Memory B cell (primary cell): ENCODE measurements at places on chromosomes 16 and 17.

GRCh38 chr16:28254158-28254557, 38.2 kb upstream of the SBK1 start:
- no peak overlapping the region for H3K27ac ChIP-seq
- peaks cover 9% of the 10 kb centered on the region for H3K27me3 ChIP-seq
- no peaks in the 10 kb centered on the region for H3K4me1 ChIP-seq
- DNase-seq: no peak
- H3K36me3 ChIP-seq: no peaks in the 10 kb centered on the region
- H3K4me3 ChIP-seq: no peak overlapping the region

GRCh38 chr17:3812771-3813170, 11.8 kb upstream of the ITGAE start:
- H3K4me3 ChIP-seq: no peak overlapping the region
- peaks cover 27% of the 10 kb centered on the region for H3K4me1 ChIP-seq
- no peak overlapping the region for H3K27ac ChIP-seq
- no peak for DNase-seq
- H3K27me3 ChIP-seq: no peaks in the 10 kb centered on the region
- peaks cover 29% of the 10 kb centered on the region for H3K36me3 ChIP-seq

GRCh38 chr17:54867634-54868033, 33.0 kb upstream of the TOM1L1 start:
- H3K4me1 ChIP-seq: no peaks in the 10 kb centered on the region
- H3K27ac ChIP-seq: no peak overlapping the region
- no peak overlapping the region for H3K4me3 ChIP-seq
- H3K27me3 ChIP-seq: peaks cover 2% of the 10 kb centered on the region
- no peaks in the 10 kb centered on the region for H3K36me3 ChIP-seq
- no peak for DNase-seq

DNA sequence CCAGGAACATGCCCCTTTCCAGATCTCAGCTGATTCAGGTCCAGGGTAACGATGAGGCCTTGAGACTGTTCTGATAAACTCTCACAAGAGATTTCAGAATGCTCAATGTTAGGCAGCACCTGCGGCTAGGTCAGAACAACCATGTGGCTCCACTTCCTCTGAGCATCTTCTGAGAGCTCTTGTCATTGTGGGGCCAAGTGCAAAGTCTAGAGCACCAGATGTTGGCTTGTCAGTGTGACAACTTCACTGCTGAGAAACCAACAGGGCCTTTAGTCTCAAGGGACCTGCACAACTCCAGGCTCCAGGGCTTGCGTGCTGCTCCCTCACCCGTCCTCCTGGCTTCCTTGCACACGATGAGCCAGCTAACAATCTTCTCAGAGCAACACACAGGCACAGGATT, 29.0 kb downstream of the FCSK start:
- no peaks in the 10 kb centered on the region for H3K27me3 ChIP-seq
- H3K4me3 ChIP-seq: no peak overlapping the region
- H3K4me1 ChIP-seq: no peaks in the 10 kb centered on the region
- H3K27ac ChIP-seq: peak overlapping the region; percentile 20
- peaks cover 13% of the 10 kb centered on the region for H3K36me3 ChIP-seq
- no peak for DNase-seq

- peaks cover 20% of the 10 kb centered on the region for H3K27me3 ChIP-seq
- H3K36me3 ChIP-seq: no peaks in the 10 kb centered on the region
- no peak for DNase-seq
- peaks cover 8% of the 10 kb centered on the region for H3K4me1 ChIP-seq
These were observed 17.4 kb upstream of the ZNHIT3 start for GRCh38 chr17:36468903-36469635.

- H3K27ac ChIP-seq: peak overlapping the region; percentile 96
- no peaks in the 10 kb centered on the region for H3K27me3 ChIP-seq
- DNase-seq: no peak
- peaks cover 13% of the 10 kb centered on the region for H3K4me1 ChIP-seq
These were observed 9.2 kb upstream of the GLIS2 start for GRCh38 chr16:4306470-4307214.
